Dermis microvascular lymphatic vessel endothelial cell (primary cell): ENCODE measurements at places on chromosomes 16 and 17. TPM values are rescaled to one million over a fixed set of nuclear protein-coding genes. Genes with fewer than 3 reads are reported as not detected.

GRCh38 chr17:30812218-30813177 lies 12.0 kb downstream of the CRLF3 start:
- no peak for DNase-seq

DNA sequence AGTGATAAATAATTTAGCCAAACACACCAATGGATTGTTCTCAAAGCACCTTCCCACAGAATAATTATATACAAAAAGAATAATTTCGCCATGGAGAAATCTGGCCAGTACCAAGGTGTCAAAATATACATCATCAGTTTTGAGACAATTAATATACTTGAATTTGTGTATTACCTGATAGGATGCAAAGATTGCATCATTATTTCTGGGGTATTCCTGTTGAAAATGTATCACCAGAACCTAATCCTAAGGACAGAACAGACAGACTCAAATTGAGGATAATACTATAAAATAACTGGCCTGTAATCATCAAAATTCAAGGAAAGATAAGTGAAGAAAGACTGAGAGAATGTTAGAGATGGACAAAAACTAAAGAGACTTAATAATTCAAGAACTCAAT lies 111.9 kb downstream of the MRTFB start:
- DNase-seq = no peak

DNA sequence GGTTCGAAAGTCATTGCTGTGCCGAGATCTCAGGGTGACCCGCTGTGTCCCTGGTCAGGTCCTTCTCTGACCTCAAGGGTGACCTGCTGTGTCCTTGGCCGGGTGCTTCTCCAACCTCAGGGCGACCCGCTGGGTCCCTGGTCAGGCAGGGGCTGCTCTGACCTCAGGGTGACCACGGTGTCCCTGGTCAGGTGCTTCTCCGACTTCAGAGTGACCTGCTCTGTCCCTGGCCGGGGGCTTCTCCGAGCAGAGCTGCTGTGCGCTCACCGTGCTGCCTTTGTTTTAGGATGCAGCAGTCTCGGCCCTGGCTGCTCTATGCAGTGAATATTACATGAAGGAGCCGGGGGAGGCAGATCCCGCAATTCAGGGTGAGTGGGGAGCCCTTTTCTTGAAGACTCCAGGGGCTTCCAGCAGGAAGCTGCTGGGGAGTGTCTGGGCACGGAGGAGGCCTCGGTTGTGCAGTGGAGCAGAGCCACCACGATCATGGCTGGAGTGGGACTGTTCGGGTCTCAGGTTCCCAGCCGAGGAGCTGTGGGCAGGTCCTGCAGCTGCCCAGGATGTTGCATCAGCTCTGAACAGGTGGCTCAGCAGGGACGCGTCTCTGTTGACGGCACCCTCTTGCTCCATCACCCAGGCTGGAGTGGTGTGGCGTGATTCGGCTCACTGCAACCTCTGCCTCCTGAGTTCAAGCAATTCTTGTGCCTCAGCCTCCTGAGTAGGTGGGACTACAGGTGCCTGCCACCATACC lies 83.7 kb upstream of the ZNF750 start:
- no peak for DNase-seq

GRCh38 chr17:68205808-68206720 lies 41.8 kb upstream of the AMZ2 start:
- no peak for DNase-seq

DNA sequence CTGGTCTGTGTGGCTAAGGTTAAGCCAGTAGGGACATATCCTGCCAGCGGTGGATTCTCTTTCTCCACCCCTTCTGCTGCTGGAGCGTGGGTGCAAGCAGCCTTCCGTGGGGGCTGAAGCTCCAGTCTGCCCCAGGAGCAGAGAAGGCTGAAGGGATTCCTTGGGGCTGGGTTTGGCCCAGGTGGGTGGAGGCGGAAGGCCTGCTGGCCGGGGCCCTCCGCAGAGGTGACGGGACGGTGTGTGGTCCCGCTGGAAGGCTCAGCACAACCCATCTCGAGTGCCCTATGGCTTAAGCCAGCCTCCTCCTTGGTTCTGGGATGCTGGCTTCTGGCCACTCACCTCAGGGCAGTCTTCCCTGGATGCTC lies 13.1 kb downstream of the TIMM22 start:
- no peak for DNase-seq

GRCh38 chr17:33113991-33114370 lies 122.3 kb downstream of the SPACA3 start:
- DNase-seq = no peak

- no peak for DNase-seq
Measured at GRCh38 chr17:2685696-2686095, 25.9 kb downstream of the CLUH start.

DNA sequence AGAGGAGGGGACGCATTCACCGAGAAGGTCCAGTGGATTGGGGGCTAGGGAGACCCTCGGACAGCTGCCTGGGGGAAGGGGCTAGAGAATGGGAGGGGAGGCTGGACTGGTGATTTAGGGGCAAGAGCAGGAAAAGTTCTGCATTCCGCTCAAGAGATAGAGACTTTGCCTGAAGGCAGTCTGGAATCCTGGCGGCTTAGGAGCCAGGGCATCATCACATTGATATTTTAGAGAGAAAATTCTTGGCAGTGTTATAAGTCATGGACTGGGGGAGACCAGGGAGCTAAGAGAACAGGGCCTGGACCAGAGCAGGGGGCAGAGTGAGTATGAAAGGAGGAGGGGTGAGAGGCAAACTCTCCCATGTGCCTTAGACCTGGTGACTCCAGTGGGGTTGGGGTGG lies 35.8 kb downstream of the MSI2 start:
- DNase-seq = no peak

DNA sequence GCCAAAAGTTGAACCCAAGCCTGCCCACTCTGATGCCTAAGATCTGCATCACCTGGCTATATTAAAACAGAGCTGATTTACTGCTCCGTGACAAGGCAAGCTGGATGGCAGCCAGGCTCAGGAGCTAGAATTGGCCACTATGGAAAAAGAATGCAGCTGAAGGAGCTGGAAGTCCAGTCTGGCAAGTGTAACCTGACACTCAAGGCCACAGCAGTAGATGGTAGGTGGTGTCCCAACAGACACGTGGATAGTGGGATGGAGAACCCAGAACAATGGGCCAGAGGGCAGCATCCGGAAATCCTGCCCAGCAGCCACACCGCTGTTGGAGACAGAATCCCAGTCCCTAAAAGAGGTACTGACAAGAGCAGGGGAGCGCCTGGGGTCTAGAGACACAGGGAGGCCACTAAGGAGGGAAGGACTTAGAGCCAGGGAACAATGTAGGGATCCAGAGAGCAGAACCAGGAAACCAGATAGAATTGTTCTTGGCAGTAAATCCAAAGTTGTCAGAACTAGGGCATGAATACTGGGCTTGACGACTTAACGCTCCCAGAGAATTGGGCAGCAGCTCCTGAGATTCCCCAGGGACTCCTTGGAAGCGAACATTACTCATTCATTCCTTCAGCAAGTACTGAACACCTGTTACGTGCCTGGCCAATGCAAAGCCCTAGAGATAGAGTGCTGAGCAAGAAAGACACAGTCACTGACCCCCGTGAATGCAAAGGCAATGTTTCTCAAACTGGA lies 85.7 kb downstream of the CDYL2 start:
- DNase-seq = peak; percentile 91

GRCh38 chr17:22703786-22704441 lies 1011.6 kb downstream of the KCNJ18 start:
- no peak for DNase-seq

DNA sequence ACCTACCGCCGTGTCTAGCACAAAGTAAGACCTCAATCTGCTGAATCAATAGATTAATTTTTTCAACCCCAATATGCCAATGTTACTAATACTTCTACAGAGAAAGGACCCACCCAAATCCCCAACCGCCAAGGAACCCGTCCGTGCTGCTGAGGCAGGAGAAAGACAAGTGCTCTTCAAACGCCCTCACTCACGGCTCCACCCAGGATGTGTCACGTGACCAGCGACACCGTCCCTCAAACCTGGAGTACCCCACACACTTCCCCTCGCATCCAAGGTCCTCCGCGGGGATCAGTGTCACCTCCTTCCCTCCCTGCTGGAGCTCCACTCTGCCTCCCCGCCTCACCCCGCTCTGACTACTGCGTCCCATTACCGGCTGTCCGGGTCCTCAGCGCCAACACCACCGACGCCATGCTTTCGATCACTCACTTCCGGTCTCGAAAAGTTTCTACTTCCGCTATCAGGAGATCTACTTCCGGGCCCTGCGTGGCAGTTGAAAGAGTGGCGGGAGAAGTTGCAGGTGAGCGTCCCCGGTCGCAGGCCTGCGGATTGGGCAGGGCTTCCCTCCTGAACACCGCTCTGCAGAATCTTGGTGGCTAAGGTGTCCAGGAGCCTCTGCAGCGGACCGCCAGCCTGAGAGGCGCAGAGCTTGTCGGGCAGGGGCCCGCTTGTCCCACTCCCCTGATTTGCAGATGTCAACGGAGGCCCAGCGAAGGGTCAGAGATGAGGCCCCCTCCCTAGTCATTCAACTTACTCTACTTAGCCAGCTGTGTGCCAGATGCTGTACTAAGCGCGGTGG lies at the start of the genes EME1 and MRPL27:
TSS of gene EME1 (plus strand) at position 472 of the 799 bp plus-strand sequence. CDS start 1,980 bp downstream, outside the sequence.
TSS of gene MRPL27 (minus strand) at position 427 of the 799 bp plus-strand sequence. CDS start at position 413, 14 bp downstream.
- DNase-seq = peak; percentile 86

GRCh38 chr17:77140878-77141767 lies at the start of gene SEC14L1:
Gene SEC14L1 (plus strand): TSS chr17:77140969. CDS start chr17:77143597, 2,628 bp downstream.
- DNase-seq = peak; percentile 56

GRCh38 chr17:49990921-49991320 lies 4.1 kb downstream of the DLX3 start:
- DNase-seq = no peak

DNA sequence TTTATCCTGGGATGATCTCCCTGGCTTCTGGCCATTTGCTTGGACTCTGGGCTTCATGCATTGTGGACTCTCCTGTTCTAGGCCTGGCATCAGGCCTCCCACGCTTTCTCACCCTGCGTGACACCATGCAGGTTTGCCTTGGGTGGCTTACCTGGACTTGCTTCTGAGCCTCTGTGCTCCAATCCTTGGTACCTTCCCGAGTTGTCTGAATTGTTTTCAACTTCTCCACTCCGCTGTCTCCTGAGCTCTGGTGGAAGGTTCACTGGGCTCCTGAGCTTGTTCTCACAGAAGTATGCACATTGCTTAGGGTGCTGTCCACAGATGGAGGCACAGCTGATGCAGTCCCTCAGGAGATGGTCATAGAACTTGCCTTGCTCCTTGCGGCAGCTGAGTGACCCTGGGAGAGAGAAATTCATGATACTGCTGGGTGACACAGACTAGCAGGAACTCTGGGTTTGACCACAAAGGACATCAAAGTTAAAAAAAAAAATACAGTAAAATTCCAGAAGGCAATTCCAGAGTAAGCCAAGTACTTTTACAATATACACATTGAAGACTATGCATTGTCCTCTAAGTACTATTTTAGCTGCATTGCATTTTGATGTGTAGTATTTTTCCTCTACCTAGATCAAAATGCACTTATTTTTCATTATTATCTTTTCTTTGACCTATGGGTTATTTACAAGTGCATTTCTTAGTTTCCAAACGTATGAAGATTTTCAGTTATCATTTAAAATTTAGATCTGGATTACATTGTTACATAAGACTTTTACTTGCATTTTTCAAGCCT lies 23.1 kb downstream of the TNFRSF13B start:
- no peak for DNase-seq

DNA sequence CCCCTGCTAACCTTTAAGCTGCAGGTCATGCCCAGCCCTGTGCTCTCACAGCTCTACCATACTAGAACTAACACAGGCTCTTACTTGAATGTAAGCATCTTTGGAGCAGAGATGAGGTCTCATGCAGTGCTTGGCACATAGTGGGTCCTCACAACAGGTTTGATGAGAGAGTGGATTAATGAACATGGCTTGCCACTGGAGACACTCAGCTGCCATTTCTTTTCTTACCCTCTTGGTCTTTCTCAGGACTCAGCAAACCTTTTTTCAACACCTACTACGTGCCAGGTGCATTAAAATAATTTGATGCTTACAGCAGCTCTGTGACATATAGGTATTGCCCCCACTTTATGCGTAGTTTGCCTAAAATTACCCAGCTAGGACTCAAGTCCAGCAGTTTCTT lies 133.2 kb downstream of the MSI2 start:
- no peak for DNase-seq

GRCh38 chr16:85858984-85859817 lies 39.8 kb upstream of the IRF8 start:
- no peak for DNase-seq

DNA sequence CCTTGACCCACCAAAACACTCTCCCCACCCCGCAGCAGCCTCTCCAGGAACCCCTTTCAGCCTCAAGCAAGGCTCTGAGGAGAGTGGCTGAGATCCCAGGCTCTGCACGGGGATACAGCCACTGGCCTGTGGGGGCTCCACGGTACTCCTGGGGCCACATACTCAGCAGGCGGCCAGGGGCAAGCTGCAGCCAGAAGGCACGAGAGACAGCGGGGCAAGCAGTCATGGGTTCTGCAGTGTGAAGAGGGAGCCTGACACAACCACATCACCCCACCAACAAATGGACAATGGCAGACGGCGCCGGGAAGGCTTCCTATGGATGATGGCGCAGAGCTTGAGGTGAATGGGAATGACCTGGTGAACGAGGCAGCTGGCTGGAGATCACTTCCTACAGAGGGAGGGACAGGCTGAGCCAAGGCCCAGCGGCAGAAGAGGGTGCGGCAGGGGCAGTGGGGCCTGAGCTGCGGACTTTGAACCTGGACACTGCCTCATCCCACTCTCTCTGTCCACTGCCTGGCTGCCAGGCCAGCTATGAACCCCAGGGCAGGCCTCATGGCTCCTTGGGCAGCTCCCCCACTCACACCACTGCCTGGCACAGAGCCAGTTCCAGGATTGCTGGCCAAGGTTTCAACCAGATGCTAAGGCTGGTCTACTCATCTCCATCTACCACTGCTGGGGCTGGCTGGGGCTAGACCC lies 10.8 kb upstream of the BCAR1 start:
- no peak for DNase-seq

- no peak for DNase-seq
Measured at GRCh38 chr16:75235721-75236193, 15.7 kb downstream of the BCAR1 start.

- DNase-seq = no peak
Measured at GRCh38 chr16:71629278-71630016, 3.5 kb downstream of the MARVELD3 start.

GRCh38 chr16:11588321-11589197 lies 1.8 kb upstream of the LITAF start:
- no peak for DNase-seq

- DNase-seq = peak; percentile 30
Measured at GRCh38 chr17:77622647-77623046, 335.9 kb upstream of the TNRC6C start.

DNA sequence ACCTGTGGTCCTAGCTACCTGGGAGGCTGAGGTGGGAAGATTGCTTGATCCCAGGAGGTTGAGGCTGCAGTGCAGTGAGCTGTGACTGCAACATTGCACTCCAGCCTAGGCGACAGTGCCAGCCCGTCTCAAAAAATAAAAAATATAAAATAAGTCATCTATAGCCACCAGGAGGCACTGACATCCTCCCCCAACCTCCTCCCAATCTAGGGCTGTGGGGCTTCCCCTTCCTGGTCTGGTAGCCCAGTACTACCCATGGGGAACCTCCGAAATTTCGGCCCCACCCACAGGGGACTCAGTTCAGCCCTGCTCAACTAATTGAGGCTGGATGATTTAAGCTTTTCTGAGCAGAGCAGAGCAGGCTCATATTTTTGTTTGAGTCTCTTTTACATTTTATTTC lies 3.2 kb downstream of the ZSCAN10 start:
- DNase-seq = peak; percentile 25

Gene MMP28
- 1.3 and 2.4 TPM in 2 replicates for total RNA-seq

Gene CALB2
- not detected in 2 replicates for total RNA-seq

Gene FOXL1
- 0.89 and 1.3 TPM in 2 replicates for total RNA-seq

Gene CCL5
- total RNA-seq = 0.38 and 0.39 TPM in 2 replicates

Gene CCL22
- not detected in 2 replicates for total RNA-seq

Gene CD300E
- total RNA-seq = not detected in 2 replicates

Gene HOXB6
- 3.3 and 3.9 TPM in 2 replicates for total RNA-seq

Gene ATPAF2
- total RNA-seq = 18.4 and 20.4 TPM in 2 replicates

Gene TTYH2
- total RNA-seq = 0.51 and 0.90 TPM in 2 replicates

Gene CACNG1
- total RNA-seq = not detected in 2 replicates

Gene ACE
- 25.7 and 51.3 TPM in 2 replicates for total RNA-seq

Gene CRAMP1
- total RNA-seq = 7.1 and 12.9 TPM in 2 replicates
